ENCODE measurements at places on chromosomes 2 and 18.

GRCh38 chr2:73285159-73285739 lies 971 bp upstream of the FBXO41 start:
- DNase-seq = no peak

- no peak for DNase-seq
Observed at GRCh38 chr2:123958011-123958410, 67.1 kb upstream of the CNTNAP5 start.

DNA sequence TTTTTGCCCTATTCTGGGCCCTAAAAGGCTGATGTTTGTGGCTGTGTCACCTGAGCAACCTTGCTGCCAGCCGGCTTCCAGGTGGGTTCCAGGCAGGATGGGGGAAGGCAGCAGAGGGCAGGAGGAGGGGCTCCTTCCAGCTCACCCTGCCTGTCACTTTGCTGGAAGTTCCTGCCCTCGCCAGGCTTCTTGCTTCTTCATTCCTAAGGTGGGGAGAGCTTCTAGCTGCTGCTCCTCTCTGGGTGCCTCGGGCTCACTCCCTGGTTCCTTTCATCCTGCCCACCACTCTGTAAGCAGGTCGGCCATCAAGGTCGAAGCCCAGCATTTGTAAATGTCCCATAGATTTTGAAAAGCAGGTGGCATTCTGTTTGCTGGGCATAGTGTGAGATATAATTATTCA lies 249.4 kb upstream of the HS6ST1 start:
- no peak for DNase-seq

- DNase-seq = no peak
Observed at GRCh38 chr2:168519534-168520308, 63.6 kb downstream of the CERS6 start.

DNA sequence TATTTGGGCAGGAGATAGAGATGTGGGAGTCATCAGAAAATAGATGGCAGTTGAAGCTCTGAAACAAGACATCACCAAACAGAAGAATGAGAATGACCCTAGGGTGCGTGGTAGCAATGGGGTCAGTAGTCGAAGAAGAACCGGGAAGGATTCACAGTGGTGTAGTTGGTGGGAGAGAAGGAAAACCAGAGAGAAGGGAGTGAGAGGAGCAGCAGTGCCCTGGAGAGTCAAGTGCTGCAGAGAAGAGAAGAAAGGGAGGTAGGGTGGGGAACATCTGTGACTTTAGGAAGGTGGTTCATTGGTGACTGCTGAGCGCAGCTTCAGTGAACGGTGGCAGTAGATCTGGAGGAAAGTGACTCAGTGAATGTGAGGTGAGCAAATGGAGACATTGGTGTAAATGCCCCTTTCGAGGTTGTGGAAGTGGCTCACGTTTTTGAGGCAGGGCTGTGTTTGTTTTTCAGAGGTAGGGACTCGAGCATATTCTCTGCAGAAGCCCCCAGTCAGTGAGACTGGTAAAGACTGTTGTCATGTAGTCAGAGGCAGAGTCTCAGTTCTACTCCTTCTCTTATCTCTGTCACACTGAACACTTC lies 36.4 kb downstream of the CDC42EP3 start:
- no peak for DNase-seq

- no peak for DNase-seq
Observed at GRCh38 chr2:11647834-11648600, 22.0 kb downstream of the NTSR2 start.

DNA sequence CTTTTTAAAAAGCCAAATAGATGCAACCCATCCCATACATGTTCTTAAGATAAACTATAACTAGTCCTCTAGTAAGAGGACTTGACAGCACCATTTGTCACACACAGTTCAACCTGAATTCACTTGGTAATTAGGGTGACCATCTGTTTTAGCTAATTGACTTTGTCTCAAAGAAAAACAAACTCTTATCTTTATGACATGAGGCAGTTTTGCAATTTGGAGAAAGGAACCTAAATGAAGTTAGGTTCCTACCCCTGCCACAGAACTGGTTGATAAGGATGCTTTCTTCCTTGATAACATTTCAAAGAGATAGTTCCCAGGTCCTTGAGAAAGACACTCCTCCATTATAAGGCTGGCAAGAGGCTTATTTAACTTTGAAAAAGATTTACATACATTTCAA lies 57.4 kb upstream of the LRRTM1 start:
- DNase-seq = no peak

GRCh38 chr2:60806988-60807681 lies 51.1 kb downstream of the PAPOLG start:
- DNase-seq = peak; percentile 90

GRCh38 chr2:195610717-195611116 lies 46.3 kb upstream of the SLC39A10 start:
- no peak for DNase-seq

GRCh38 chr2:158619496-158619895 lies 162.7 kb downstream of the PKP4 start:
- peak; percentile 40 for DNase-seq

DNA sequence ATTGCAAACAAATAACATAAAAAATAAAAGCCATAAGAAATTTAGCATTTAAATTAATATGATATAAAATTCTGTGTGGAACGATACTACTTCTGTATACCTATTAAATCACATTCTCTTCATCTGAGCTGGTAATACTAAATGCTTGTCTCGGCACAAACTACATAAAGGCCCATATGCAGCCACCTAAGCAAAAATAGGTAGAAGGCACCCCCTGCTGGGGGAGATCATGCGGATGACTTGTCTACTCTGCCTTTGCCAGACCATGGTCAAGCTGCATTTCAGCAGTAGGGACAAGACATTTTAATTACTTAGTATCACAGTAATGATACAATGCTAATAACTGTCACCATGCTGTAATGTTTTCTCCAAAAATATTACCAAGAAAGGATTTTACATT lies 108.0 kb downstream of the CDH19 start:
- peak; percentile 42 for DNase-seq

GRCh38 chr2:68236103-68236734 lies 16.1 kb downstream of the PPP3R1 start:
- DNase-seq = no peak

- DNase-seq = no peak
Observed at GRCh38 chr2:70692256-70692655, 75.7 kb downstream of the ADD2 start.

DNA sequence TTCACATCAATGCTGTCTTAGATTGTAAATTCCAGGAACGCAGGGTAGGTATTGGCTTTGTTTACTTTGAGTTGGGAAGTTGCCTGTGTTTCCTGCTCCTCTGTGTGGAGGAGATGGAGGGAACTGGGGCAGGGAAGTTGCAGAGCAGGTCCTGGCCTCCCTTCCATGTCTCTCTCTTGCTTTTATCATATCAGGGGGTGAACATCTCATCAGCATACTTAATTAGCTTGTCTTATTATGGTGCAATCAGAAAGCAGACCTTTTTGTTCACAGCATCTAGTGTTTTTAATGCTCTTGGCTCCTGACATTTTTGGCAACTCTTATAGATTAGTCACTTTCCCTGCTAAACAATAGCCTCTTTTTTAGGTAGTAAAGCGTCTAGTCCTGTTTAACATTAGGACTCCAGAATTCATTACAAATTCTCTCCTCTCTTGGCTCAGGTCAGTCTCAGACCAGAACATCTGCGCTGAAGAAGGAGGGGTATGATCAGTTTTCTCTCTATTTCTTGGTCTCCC lies 11.5 kb upstream of the DIPK1C start:
- DNase-seq = no peak

GRCh38 chr2:151796774-151797173 lies 31.4 kb downstream of the ARL5A start:
- DNase-seq = peak; percentile 10

All from fibroblast of upper back skin (primary cell).